ENCODE measurements at places on chromosomes 1 and 21. TPM values are rescaled to one million over a fixed set of nuclear protein-coding genes. Genes with fewer than 3 reads are reported as not detected.

- DNase-seq, result no peak
Measured at GRCh38 chr1:116492358-116492811, 78.4 kb downstream of the CD58 start.

DNA sequence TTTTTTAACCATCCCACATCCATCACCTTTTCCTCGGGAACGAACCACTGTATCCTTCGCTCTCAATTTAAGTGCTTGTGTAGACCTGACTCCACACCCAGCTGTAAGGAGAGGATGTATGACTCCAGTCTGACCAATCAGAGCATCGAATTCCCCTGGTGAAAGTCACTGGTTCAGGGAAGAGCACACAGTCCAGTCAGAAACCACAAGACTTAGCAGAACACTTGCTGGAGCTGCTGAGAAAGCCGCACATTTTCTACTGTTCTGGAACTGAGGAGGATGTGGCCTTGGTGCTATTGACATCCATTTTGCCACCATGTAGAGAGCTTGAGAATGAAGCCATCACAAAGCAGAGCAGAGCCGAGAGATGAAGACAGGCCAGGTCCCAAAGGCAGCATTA, 59.9 kb upstream of the CNN3 start:
- no peak for DNase-seq

DNA sequence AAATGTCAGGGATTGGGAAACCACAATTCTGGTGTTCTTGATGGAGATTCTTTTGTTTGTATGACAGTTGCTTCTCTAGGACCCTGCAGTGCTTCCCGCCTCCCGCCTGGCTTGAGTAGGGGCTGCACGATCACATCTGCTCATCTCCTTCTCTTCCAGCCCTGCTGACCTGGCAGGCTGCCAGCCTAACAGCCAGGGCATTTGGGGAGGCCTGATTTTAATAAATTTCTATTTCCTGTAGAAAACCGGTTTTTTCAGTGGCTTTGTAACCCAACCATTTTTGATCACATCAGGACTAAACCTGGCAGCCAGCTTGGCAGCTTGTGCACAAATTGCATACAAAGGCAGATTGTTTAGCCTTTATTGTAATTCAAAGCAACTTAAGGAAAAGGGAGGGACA, 78.9 kb downstream of the UBE2U start:
- peak; percentile 51 for DNase-seq

DNA sequence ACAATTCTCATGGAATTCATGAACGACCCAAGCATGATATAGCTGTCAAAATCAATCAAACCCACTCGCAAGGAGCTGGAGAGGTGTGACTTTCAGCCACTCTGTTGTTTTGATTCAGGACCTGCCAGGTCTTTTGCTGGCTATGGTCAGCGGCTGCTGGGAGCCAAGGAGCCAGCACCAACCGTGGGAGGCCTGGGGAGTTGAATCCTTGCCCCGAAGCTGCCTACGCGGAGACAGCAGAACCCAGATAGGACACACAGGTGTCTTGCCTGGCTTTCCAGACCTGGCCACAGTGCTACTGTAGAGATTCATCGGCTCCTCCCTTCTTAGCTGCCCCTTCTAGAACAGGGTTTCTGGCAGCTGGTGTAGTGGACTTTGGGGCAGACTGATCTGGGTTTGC, 42.7 kb downstream of the ZSCAN20 start:
- DNase-seq, result no peak

DNA sequence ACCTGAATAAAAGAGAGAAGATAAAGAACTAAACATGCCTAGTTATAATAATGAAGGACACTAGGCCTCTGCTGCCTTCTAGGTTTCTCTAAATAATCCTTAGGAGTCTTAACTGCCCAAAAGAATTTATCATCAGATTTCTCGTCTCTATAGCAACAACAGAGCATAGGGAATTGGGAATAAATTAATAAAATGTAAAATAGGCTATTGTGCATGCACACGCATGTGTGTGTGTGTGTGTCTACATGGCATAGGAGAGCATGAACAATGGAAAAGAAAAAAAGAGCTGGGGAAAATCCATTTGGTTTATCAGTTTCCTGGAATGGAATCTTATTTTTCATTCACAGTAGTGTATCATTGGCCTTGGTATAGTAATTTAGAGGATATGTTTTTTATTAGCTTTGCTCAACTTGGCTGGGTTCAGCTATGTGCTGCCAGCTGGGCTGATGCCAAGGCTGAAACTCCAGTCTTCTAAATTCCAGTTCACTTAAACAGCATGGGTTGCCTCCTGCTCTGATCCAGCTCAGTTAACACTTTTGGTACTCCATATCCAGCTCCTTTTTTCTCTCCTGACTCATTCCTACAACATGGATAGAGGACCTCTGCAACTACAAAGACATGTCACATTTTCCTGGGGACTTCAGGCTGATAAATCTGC, 80.6 kb upstream of the SLFNL1 start:
- no peak for DNase-seq

DNA sequence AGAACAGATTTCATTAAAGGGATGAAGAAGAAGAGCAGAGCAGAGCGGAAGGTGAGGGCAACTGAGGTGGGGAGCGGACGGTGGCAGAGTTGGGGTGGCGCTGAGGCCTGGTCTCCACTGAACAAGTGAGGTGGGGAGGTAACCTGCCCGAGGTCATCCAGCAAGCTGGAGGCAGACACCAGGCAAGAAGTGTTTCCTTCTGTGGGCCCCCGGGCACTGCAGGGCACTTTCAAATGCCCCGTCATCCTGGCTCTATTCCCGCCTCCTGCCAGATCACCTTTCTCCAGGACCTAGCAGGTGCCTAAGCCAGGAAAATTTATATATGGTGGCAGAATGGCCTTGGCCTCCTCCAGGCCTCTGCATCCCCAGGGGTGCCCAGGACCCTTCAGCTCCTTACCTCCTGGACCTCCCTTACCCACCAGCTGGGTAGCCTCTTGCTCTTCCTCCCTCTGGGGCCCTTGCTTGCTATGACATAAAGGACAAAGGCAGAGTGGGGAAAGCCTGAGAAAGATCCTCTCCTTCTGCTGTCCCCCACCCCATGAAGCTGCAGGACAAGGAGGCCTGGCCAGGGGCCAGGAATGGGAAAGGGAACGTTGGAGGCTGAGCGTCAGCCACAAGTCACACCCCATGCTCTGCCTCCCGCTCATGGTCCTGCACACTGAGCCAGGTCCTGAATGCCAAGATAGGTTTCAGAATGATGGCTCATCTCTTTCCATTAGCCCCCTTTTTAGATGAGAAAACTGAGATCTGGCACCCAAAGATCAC, 29.0 kb downstream of the VWA5B1 start:
- DNase-seq, result no peak

GRCh38 chr1:53640701-53641075, 98.3 kb downstream of the GLIS1 start:
- DNase-seq, result no peak

DNA sequence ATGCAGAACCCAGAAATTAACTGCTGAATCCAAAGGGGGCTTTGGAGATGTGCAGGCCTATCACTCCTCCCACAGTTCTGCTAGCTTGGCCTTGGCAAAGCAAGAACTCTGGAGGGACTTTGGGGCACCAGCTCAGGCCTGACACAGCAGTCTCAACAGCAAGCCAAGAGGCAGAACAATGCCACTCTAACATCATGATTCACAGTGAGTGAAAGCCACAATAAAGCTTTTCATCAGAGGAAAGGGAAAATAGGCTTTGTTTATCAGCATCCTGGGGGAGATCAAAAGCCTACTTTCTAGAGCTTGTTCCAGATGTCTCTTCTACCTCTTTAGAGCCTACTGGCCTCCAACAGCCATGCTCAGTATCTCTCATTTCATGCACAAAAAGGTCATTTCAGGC, 283.4 kb downstream of the KCNH1 start:
- DNase-seq, result no peak

DNA sequence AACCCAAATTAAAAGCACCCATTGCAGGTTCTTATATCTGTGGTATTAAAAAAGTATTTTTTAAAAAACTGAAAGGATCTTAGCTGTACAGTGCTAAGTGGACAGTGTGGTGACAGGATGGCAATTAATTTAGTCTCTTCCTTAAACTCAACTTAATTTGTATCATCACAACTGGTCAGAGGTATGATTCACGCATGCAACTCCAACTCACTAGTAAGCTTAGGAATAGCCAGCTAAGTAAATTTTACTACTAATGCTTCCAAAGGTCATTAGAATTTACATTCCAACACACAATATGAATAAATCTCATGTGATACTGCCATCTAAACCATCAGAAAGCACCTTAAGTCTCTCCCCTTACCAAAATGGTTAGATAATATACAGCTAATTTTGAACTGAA, 35.4 kb downstream of the ENAH start:
- no peak for DNase-seq

DNA sequence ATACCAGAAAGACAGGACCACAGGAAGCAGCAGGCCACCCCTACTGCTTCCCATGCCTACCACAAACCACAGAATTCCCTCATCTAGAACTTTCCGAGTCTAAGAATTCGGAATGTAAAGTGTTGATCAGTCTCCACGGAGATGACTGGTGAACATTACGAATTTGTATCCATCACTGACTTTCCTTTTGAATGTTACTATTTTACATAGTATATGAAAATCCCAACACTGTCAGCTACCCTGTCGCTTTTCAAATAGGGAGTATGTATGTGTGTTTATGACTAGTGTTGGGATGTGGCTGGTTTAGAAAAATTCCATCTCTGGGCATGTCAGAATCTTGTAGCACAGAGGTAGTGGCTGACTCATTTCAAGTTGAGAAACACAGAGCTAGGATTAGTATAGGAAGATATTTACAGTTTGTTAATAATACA, 118.2 kb downstream of the COQ8A start:
- no peak for DNase-seq

DNA sequence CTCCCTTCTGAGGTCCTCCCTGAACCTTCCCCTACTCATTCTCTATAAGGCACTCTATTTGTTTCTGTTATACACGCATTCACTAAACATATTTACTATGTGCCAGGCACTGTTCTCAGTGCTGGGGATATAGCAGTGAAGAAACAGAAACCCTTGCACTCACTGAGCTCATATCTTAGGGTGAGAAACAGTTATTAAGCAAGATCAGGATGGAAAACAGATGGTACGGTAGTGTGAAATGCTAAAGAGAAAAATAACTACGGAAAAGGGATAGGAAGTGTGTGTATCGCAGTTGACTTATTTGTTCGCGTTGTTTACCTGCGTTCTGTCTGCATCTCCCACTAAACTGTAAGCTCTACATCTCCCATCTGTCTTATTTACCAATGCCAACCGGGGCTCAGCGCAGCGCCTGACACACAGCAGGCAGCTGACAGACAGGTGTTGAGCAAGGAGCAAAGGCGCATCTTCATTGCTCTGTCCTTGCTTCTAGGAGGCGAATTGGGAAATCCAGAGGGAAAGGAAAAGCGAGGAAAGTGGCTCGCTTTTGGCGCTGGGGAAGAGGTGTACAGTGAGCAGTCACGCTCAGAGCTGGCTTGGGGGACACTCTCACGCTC, 572 bp downstream of the CYB5RL start:
- peak; percentile 42 for DNase-seq

- DNase-seq, result no peak
Measured at GRCh38 chr21:33505833-33506232, 14.3 kb upstream of the DNAJC28 start.

DNA sequence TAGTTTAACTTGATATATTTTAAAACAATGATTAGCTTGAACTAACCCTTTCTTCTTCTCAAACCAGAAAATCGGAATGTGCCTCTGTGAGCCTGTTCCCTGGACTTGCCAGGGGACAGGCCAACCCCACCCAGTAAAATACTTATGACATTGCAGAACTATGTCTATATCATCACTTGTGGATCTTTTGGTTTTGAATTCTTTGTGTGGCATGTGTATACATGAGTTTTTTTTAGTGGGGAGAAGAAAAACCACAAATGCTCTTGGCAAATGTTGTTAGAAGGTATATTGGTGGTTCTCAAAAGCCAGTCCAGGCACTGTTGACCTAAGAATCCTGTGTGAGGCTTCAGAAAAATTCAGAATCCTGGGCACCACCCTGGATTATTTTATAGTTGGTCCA, 347.4 kb downstream of the SIPA1L2 start:
- DNase-seq, result no peak

GRCh38 chr1:119220991-119221390, 80.5 kb upstream of the WARS2 start:
- no peak for DNase-seq

DNA sequence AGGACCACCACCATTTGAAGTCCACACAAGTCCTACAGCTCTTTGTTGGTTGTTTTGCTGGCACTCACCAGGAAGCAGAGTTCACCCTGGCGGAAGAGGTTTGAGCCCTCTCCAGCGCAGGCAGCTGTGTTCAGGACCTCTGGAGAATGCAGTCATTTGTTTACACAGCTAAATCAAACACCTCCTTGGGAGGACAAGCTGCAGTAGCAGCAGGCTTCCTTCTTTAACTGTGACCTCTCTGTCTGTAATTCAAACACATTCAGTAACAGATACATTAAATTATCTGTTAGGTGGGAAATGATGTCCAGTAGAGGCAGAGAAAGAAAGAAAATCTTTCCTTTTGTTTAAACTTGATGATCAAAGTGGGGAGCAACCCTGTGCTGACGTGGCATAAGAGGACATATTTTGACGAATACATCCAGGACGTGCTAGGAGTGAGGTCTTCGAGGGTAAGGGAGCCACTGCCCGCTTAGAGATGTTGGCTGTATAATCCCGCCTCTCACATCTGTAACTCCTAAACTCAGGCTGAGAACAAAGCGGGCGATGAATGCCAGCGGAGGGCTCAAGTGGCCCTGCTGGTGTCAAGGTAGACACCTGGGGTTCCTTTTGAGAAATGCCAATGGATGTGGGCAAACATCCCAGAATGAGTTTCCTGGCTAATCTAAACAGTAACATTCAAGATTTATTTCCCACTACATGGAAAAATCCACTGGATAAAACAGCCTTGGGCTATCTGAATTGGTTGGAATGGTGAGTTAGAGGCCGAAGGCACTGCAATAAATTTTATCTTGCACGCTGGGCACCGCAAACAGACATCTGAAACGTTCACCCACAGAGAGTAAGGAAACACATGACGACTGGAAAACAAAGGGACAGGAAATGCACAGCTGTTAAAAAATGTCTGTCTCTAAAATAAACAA, 51.7 kb downstream of the ABCA4 start:
- DNase-seq, result peak; percentile 88

GRCh38 chr1:87024936-87025540, 110.6 kb downstream of the HS2ST1 start:
- DNase-seq, result peak; percentile 69

- DNase-seq, result no peak
Measured at GRCh38 chr1:41768583-41768982, 150.1 kb downstream of the HIVEP3 start.

DNA sequence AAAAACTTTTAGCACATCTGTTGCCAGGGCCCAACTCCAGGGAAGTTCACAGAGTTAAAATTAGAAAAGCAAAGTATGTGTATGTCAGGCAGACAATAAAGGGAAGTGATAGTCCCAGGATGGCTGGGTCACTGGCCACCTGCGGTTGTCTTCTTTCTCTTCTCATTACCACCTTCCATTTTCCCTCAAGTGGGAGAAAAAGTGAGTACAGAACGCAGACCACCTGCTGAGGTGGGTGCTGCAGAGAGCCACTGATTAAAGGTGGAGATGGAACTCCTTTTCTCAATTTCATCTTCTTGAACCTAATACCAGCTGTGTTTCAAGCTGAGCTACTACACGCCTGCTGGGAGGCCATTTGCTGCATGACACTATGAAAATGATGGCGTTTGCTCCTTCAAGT, 88.8 kb upstream of the PDE4B start:
- no peak for DNase-seq

- no peak for DNase-seq
Measured at GRCh38 chr1:3485016-3485415, 30.6 kb downstream of the ARHGEF16 start.

The RNU1-2 gene
- total RNA-seq, result under 0.01 TPM

The CDK18 gene
- total RNA-seq, result 27.6 TPM

The CTSE gene
- 9.1 TPM for total RNA-seq

The OR2L5 gene
- not detected for total RNA-seq

The HMCN1 gene
- total RNA-seq, result 0.05 TPM

The CORT gene
- total RNA-seq, result not detected

The SYT2 gene
- 0.05 TPM for total RNA-seq

The UBIAD1 gene
- total RNA-seq, result 18.1 TPM

All from HT-29 (cell line).